A549 treated with AZD2906 at 1 μM for 4 hours (cell line): ENCODE measurements at places on chromosomes 6 and 20. TPM values are rescaled to one million over a fixed set of nuclear protein-coding genes. Genes with fewer than 3 reads are reported as not detected.

The SCGN gene
- total RNA-seq, result 0.24 to 0.46 TPM (median 0.30 TPM) in 5 replicates

The AVP gene
- not detected in 5 replicates for total RNA-seq

The CLIC1 gene
- total RNA-seq, result 467 to 486 TPM (median 475 TPM) in 5 replicates

The TRMT6 gene
- 58.0 to 66.1 TPM (median 61.1 TPM) in 5 replicates for total RNA-seq

The PRKN gene
- total RNA-seq, result 0.02 to 0.24 TPM (median 0.02 TPM) in 3 of 5 replicates, not detected in the others

The WFDC8 gene
- total RNA-seq, result not detected in 5 replicates

The CD93 gene
- total RNA-seq, result 0.01 TPM in 2 of 5 replicates, not detected in the others

The ZNF391 gene
- 0.11 to 0.34 TPM (median 0.23 TPM) in 5 replicates for total RNA-seq

The NKAPL gene
- total RNA-seq, result not detected in 5 replicates

The IL17A gene
- not detected in 5 replicates for total RNA-seq

The SLC26A8 gene
- total RNA-seq, result 0.02 to 0.07 TPM in 2 of 5 replicates, not detected in the others

The APOM gene
- 2.9 to 3.7 TPM (median 3.1 TPM) in 5 replicates for total RNA-seq

The DNMT3B gene
- total RNA-seq, result 3.1 to 4.3 TPM (median 3.9 TPM) in 5 replicates

The MMP24OS gene
- total RNA-seq, result 54.4 to 97.8 TPM (median 90.2 TPM) in 5 replicates

The TMEM170B gene
- 0.72 to 0.96 TPM (median 0.85 TPM) in 5 replicates for total RNA-seq

The POU5F1 gene
- total RNA-seq, result 10.9 to 14.9 TPM (median 11.3 TPM) in 5 replicates

The FAM217A gene
- total RNA-seq, result not detected in 5 replicates

The DSP gene
- total RNA-seq, result 33.0 to 56.4 TPM (median 40.4 TPM) in 5 replicates

The OR2J3 gene
- not detected in 5 replicates for total RNA-seq
